Left ventricle myocardium inferior (tissue), 1 donor: ENCODE measurements at places on chromosomes 2 and 18.

DNA sequence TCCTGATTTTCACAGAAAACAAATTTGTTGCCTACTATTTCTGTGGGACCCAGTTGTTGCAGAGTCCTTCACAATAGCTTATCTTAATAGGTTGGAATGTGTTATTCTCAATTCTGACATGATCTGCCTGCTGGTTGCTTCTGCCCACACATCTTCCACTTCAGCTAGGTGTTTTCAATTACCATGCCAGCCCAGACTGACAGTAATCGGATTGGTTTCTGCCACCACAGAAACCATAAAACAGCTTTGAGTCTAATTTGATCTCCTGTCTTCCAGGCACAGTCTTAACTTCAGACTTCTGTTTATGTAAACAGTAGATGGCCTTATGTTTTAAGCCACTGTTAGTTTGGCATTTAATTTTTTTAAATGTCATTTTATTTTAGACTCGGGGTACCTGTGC, 248.2 kb upstream of the RBMS1 start:
- no peak overlapping the region for H3K4me3 ChIP-seq
- no peaks in the 10 kb centered on the region for H3K36me3 ChIP-seq
- no peaks in the 10 kb centered on the region for H3K27me3 ChIP-seq
- DNase-seq, result no peak
- no peak overlapping the region for H3K27ac ChIP-seq

DNA sequence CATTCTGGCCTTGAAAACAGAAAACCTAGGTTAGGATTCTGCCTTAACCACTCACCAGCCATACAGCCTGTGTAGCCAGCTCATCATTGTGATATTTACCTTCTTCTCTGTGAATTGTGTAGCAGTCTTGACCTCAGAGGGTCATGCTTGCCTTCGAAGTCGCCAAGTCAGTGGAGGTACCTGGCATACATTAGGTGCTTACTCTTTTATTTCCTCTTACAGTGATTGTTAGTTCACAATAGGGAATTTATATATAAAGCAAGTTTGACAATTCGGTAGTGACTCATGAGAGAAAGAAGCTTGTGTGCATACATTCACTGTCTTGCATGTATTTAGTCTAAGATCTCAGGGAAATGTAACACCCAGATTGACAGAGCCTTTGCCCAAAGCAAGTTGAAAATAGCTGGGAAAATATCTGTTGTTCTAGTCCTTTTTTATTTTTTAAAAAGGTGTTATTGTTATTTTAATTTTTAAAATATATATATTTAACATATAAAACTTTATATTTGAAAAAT, 290.6 kb downstream of the PTGR3 start:
- peaks cover 19% of the 10 kb centered on the region for H3K36me3 ChIP-seq
- no peak overlapping the region for H3K27ac ChIP-seq
- no peak overlapping the region for H3K4me3 ChIP-seq
- H3K27me3 ChIP-seq, result no peaks in the 10 kb centered on the region
- no peaks in the 10 kb centered on the region for H3K4me1 ChIP-seq

GRCh38 chr18:76927223-76927725, 104.9 kb downstream of the ZNF236 start:
- no peak overlapping the region for H3K4me3 ChIP-seq
- no peak overlapping the region for H3K27ac ChIP-seq
- no peak for DNase-seq

GRCh38 chr18:9630444-9630843, 16.1 kb upstream of the PPP4R1 start:
- H3K4me1 ChIP-seq, result peaks cover 12% of the 10 kb centered on the region
- no peaks in the 10 kb centered on the region for H3K36me3 ChIP-seq
- no peak for DNase-seq
- no peak overlapping the region for H3K27ac ChIP-seq

GRCh38 chr18:63788447-63789096, 13.4 kb downstream of the SERPINB7 start:
- H3K27ac ChIP-seq, result no peak overlapping the region
- H3K27me3 ChIP-seq, result no peaks in the 10 kb centered on the region
- DNase-seq, result no peak
- no peak overlapping the region for H3K4me3 ChIP-seq

GRCh38 chr18:46815661-46816060, 58.8 kb upstream of the ST8SIA5 start:
- H3K4me3 ChIP-seq, result no peak overlapping the region
- DNase-seq, result no peak
- H3K36me3 ChIP-seq, result peaks cover 8% of the 10 kb centered on the region
- H3K27ac ChIP-seq, result no peak overlapping the region
- H3K4me1 ChIP-seq, result peaks cover 3% of the 10 kb centered on the region

GRCh38 chr2:62597323-62597722, 91.3 kb upstream of the TMEM17 start:
- no peaks in the 10 kb centered on the region for H3K27me3 ChIP-seq
- no peak overlapping the region for H3K4me3 ChIP-seq

DNA sequence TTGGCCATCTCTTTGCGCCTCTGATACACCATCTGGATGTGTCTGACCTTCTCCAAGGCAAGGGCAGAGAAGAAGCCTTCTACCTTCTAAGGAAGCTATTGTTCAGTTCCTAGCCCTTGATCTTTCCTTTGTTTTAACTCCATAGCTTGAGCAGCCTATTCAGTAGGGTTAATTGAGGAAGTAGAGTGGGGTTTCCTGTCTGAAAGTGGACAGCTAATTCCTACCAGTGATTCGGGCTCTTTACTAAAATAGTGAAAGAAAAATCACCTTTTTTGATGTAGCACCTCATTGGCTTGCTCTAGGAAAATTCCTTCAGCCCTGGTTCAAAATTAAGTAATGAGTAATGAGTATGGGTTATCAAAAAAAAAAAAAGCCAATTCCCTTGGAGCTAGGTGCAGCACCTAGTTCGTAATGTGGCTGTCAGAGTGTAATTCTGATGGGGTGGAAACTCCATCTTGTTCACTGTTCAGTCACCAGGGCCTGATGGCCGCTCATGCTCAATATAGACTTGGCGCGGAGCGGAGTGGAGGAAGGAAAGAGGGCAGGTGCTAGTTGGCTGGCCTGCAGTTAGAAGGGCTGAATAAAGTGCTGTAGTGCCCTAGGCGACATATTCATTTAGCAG, 2.9 kb upstream of the MGAT5 start:
- no peak for DNase-seq
- H3K27me3 ChIP-seq, result no peaks in the 10 kb centered on the region
- H3K36me3 ChIP-seq, result peaks cover 7% of the 10 kb centered on the region

DNA sequence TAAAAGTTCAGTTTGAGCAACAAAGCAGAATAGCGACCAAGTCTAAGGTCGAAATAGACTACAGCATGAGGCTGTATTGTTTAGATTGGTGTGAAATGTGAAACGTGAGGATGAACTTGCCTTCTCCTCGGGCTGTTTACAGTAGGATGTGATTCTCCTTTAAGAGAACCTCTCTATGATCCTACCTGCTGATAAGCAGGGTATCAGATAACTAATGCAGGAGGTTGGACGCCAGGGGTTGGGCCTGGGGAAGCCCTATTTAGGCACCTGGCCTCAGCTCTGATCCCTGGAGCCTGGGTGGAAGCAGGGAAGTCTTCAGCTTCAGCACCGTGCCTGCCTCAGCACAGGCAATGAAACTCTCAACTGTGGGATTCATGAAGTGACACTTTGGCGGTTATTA, 11.4 kb downstream of the CRYGD start:
- peaks cover 60% of the 10 kb centered on the region for H3K27me3 ChIP-seq
- H3K4me1 ChIP-seq, result no peaks in the 10 kb centered on the region
- DNase-seq, result no peak
- no peak overlapping the region for H3K27ac ChIP-seq

- DNase-seq, result peak; percentile 12
- no peaks in the 10 kb centered on the region for H3K36me3 ChIP-seq
- H3K27me3 ChIP-seq, result no peaks in the 10 kb centered on the region
- H3K4me1 ChIP-seq, result peaks cover 54% of the 10 kb centered on the region
- peak overlapping the region; percentile 86 for H3K4me3 ChIP-seq
- H3K27ac ChIP-seq, result peak overlapping the region; percentile 99
Measured at GRCh38 chr2:189581354-189582139, 961 bp upstream of the SLC40A1 start.

DNA sequence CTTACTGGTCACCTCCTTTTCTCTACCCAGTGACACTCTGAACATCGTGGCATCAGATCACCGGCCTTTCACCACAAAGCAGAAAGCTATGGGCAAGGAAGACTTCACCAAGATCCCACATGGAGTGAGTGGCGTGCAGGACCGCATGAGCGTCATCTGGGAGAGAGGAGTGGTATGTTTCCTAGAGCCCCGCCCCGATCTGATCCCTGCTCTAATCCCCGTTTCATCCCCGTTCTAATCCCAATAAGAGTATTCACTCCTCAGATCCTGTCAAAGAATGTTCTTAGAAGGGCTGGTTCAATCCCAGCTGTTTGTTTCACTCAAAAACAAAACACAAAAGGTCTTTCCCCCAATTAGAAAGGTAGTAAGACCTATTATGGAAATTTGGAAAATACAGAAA, 30.4 kb upstream of the MAPRE3 start:
- H3K27me3 ChIP-seq, result peaks cover 44% of the 10 kb centered on the region
- no peak overlapping the region for H3K4me3 ChIP-seq
- no peaks in the 10 kb centered on the region for H3K36me3 ChIP-seq
- no peaks in the 10 kb centered on the region for H3K4me1 ChIP-seq
- no peak overlapping the region for H3K27ac ChIP-seq

DNA sequence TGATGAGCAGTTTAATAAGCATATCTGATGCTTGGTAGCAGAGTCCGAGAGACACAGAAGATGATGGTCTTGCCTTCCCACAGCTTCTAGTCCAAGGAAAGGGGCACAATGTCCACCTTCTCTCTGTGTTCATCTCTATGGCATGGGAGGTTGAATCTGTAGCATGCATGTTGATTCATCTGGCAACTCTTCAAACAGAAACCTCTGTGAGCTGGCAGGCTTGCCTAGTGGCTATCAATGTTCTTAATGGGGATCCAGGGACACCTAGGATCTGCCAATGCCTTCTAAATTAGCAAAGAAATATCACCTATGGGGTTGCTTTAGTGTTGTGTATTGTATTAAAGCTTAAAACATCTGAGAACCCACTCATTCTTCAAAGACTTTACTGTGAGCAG, 170.8 kb downstream of the INO80D start:
- no peak overlapping the region for H3K4me3 ChIP-seq
- H3K36me3 ChIP-seq, result no peaks in the 10 kb centered on the region
- no peak for DNase-seq
- peaks cover 10% of the 10 kb centered on the region for H3K4me1 ChIP-seq
- peaks cover 24% of the 10 kb centered on the region for H3K27me3 ChIP-seq

DNA sequence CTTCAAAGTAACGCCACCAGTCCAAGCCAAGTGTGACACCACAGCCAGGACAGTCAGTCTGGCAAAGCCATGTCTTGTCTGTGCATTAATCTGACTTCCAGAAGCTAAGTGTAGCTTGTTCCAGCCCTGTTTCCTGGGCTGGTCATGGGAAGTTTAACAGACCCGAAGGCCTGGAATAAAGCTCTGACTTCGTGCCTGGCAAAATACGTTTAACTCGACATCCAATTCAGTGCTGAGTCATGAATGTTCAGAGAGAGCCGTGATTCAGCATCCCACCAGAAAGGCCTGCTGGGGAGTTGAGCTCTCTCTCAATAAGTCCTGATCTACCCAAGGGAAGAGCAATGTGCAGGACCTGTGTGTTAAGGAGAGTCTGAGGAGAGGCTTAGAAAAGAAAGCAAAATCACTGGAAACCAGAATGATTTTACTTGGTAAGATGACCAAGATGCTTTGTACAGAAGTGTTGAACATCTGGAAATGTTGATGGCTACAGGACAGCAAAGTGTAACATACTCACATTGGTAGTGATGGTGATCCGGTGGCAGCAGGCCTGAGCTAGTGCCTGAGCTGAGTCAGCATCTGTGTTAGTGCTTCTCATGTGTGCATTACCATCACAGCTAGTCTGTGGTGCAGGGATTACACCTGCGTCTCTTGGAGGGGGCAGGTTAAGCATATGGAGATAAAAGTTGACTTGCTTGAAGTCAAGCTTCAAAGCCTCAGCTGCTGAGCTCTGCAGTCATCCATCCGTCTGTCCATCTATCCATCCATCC, 743.7 kb upstream of the HS6ST1 start:
- no peak overlapping the region for H3K27ac ChIP-seq

- peaks cover 3% of the 10 kb centered on the region for H3K4me1 ChIP-seq
- H3K27me3 ChIP-seq, result peaks cover 5% of the 10 kb centered on the region
- H3K27ac ChIP-seq, result no peak overlapping the region
- H3K4me3 ChIP-seq, result no peak overlapping the region
Measured at GRCh38 chr2:60839126-60839813, 42.1 kb upstream of the REL start.

DNA sequence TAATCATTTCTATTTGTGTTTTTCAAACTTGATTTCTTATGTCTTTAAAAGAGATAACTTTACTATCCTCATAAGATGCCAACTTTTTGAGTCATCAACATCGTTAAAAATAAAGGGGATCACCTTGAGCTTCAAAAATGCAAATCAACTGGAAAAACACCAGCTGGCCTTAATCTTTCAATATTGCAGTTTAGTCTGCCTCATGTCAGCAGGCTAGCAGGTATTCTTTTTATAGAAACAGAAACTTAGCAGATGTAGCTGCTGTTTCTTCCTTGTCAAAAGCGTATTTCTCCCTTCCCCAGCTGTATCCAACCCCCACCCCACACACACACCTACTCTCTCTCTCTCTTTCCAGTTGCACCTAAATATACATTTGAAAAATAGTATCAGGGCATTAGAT, 154.1 kb upstream of the ZNF804A start:
- no peaks in the 10 kb centered on the region for H3K4me1 ChIP-seq
- H3K27ac ChIP-seq, result no peak overlapping the region
- DNase-seq, result no peak
- H3K4me3 ChIP-seq, result no peak overlapping the region
- no peaks in the 10 kb centered on the region for H3K36me3 ChIP-seq

DNA sequence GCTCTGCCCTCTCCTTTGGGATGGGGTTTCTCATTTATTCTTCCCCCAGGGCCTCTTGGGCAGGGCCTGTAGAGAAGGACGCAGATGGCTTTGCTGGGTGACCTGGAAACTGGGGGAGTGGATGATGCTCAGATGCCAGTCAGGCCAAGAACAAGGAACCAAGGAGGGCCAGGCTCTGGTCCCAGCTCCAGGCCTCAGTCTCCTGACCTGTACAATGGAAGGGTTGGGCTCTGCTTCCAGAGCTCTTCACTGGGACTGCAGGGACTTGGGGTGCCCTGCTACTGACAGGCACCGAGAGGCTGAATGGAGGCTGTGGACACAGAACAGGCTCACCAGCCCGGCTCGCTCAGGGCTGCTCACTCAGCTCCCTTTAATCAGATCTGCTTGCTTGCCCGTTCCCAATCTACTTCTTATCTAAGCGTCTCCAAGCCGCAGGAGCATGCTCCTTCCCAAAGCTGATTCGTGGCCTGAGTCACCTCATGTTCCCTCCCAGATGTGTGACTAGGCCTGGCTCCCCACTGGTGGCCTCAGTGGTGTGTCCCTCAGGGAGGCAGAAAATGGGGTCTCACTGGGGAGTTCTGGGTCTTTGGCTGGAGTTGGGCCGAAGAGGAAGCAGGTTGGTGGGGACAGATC, 82.6 kb upstream of the ODC1 start:
- no peak overlapping the region for H3K27ac ChIP-seq
- no peak overlapping the region for H3K4me3 ChIP-seq
- DNase-seq, result no peak
- H3K36me3 ChIP-seq, result no peaks in the 10 kb centered on the region
- H3K27me3 ChIP-seq, result no peaks in the 10 kb centered on the region

DNA sequence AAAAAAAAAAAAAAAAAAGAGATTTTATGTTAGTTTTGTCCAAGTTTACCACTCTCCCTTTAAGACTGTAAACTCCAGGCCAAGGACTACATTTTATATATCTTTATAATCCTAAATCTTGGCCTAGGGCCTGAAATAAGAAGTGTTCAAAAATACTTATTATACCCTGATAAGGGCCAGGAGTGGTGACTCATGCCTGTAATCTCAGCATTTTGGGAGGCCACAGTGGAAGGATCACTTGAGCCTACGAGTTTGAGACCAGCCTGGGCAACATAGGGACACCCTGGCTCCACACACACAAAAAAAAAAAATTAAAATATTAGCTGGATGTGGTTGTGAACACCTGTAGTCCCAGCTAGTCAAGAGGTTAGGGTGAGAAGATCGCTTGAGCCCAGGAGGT, 12.7 kb downstream of the TRIP12 start:
- peaks cover 76% of the 10 kb centered on the region for H3K4me1 ChIP-seq
- no peak for DNase-seq
- no peak overlapping the region for H3K4me3 ChIP-seq
- peaks cover 9% of the 10 kb centered on the region for H3K36me3 ChIP-seq
